ENCODE measurements at places on chromosomes 1 and 21.
A peak's percentile ranks its signal among the peaks of the same experiment; 100 is the strongest.

DNA sequence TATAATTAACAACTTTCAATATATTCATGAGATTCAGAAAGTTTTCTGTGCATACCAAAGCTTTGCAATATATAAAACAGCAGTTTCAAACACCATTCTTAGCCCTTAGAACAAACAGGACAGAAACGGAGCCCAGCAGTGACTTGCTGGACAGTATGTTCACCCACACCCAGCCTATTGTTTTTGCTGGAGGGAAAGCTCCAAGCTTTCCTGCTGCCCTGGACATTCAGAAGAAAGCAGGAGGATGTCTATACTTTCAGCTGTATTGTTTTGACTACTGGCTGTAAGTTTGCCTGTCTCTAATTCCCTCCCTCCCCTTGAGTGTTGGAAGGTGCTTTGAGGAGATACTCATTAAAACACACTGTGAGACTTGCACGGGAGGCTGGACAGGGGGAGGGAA lies 9.6 kb downstream of the DENND2C start:
- no peak for DNase-seq

DNA sequence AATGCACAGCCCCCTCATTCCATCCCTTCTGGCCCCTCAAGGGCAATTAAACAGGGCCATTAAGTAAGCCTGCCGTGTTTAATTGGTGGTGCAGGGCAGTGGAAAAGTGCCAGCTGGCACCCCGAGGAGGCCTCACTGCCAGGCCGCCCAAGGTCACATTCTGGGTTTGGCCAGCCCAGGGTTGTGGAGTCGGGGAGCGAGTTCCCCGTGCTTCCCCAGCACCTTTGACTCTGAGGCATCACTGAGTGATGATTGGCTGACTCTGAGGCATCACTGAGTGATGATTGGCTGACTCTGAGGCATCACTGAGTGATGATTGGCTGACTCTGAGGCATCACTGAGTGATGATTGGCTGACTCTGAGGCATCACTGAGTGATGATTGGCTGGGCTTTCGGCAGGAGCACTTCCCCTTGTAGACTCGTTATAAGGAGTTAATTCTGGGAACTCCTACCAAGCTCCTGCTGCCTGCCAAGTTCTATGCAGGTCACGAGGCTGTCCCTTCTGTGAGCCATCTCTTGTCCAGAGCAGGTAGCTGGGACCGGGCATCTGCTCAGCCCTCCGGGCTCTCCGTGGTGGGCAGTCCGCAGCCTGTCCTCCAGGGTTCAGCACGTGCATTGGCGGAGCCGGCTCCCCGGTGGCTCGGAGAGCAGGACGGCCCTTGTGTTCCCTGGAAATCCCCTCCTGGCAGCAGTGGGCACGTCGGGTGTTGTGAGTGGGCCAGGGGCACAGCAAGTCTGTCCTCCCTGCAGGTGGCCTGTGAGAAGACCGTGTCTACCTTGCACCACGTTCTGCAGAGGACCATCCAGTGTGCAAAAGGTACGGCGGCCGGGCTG lies 20.9 kb downstream of the CSTB start:
- peak; percentile 44 for DNase-seq

DNA sequence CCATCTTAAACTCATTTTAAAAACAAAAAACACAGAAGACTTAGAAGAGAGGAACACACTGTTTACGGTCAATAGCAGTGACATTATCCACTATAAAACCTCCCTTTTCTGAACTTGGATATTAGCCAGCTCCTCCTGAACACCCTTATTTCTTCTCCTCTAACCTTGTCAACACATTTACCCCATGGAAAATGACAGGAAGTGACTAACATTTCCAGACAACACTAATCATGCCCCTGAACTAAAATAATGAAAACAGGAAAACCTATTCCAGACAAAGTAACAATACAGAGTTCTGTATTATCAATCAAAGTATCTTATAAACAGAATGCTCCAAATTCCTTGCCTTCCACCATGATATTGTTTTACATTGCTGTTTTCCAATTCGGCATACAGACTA lies 45.3 kb downstream of the PALMD start:
- DNase-seq = no peak

DNA sequence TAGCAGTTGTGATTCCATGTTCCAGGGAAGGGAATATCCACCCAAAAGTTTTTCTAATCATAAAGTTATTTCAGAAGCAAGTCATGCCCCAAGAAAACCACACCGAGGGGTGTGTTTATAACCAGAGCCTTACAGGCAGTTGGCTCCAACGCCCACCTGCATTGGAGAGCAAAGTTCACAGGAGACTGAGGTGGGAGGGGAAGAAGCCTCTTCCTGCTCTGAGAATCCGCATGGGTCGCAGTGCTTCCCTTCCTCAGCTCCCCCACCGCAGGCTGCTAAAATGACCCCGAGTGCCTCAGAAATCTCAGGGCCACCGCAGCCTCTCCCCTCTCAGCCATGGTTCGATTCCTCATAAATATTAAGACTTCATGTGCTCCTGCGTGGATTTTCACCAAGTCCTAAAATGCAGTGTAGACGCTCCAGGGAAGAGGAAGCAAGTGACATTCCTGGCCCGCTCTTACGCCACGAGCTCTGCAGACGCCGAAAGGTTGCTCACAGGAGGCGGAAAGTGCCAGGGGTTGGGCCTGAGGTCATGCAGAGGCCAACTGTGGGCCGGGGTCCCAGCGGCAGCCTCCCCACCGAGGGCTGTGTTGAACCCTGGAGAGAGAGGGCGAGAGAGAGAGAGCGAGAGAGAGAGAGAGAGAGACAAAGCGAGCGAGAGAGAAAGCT lies 13.4 kb upstream of the SPSB1 start:
- no peak for DNase-seq

DNA sequence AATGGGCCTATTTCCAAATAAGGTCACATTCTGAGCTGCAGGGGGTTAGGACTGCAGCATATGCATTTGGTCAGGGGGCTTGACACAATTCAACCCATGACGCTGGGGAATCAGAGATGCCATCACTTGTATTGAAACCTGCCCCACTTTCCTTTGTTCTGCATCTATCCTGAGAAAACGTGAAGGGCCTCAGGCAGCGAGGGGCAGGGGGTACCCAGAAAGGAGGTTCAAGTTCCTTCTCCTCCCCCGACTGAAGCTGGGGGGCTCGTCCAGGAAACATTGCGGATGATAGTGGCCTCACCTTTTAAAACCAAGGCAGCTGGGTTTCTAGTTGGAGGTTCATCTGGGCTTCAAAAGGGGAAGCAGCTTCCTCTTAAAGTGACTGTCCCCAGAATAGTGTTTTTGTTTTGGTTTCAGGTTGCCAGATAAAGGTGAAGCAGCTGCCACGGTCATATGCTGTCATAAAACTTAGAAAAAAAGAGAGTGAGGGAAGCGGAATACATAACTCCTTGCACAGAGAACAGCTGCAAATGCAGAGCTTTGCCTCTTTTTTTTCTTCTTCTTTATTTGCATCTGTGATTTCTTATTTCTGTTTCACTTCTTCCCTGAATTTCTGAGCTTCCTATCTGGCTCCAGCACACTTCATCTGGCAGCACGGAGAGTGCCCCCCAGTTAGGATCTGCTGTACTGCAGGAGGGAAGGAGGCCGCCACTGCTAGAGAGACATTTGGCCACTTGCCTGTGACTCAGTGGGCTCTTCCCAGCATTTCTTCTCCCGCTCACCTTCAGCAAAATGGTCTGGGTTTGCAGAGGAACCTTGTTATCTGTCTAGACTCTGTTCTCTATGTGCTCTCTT lies 142.0 kb downstream of the AJAP1 start:
- DNase-seq = no peak

DNA sequence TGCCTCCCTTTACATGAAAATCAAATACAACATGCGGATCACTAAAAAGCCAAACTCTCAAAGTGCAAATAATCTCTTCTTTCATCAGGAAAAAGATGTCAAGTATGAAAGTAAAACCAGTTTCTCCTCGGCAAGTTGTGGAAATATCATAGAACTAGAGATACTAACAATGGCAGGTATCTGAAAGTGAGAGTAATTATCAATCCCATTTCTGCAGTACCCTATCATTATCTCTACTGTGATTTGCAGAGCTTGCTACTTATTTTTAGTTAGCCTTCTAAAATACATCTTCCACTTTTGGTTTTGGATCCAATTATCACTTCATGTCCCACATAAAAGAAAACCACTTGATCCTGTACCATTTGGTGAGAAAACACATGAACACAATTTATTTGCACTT lies 3.0 kb downstream of the TP53BP2 start:
- DNase-seq = no peak

DNA sequence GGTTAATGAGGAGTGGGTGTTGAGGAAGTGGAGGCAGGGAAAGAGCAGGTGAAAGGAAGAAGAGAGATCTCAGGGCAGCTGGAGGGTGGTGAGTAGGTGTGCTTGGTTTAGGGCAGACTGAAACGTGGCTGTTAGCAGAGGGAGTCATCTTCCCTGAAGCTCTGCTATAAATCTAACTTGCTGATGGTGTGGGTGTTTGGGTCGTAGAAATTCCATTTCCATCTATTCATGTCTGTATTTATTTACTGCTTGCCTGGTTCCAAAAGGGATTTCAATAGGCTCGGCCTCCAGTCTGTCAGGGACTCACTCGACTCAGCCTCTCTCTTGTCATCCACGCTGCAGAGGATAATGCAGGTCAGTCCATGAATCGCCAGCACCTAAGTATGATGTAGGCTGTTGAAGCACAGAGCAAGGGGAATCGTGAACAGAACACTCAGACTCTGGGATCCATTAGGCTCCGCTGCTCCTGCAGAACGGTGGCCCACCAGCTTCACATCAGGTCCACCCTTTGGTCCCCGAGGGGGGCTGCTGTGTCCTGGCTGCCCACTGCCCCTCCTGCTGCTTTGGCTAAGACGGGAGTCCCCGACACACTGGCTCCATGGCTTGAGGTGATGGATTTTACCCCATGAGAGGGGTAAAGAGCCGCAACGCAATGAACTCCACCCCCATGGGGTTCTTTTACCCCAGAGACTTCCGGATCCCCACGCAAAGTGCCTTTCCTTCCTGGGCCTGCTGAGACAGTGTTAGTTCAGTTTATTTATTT lies 156.2 kb downstream of the RHOU start:
- no peak for DNase-seq

DNA sequence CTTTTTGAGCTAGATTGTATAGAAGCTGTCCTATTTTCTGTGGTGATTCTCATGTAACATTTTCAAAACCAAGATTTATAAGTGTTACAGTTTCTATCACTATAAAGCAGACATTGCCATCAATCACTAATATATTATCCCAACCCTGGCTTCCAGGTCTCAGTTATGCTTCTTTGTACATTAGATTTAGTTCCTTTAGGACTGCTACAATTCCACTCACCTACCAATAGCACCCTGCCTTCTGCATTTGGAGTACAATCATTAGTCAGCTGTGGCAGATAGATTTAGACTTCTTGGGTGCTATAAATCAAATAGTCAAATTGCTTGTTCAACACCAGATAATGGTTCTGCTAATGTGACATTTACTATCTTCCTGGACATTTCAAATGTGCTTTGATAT lies 281.6 kb downstream of the BRINP3 start:
- DNase-seq = no peak

- DNase-seq = no peak
These were observed 622.0 kb upstream of the BRINP3 start for GRCh38 chr1:191099696-191100095.

GRCh38 chr1:70910013-70910412 lies 137.6 kb downstream of the PTGER3 start:
- DNase-seq = no peak

DNA sequence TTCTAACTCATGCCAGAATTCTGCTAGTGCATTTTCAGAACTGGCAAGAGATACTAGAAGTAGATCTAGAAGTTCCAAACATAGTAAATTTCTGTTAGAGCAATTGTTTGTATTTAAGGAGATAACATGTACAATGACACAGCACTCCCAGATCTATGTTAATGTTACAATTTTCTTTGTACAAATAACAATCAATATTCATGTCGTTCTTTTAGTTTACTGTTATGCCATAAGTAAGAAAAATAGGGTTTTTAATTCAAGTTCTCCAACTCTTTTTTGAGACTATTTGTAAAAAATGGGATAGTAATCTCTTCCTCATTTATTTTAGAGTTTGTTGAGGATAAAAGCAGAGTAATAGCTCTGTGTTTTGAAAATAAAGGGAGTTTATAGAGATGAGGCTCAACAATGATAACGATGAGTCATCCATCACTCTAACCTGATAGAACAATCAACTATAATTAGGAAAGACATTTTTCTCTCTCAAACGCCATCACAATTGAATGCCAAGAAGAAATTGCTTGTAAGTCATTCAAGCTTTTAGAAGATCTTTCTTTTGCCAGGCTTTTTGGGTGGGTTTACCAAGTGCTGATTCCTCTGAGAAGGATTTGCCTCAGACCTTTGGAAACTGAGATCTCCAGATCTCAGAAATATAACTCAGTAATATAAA lies 638 bp downstream of the CD84 start:
- peak; percentile 15 for DNase-seq

DNA sequence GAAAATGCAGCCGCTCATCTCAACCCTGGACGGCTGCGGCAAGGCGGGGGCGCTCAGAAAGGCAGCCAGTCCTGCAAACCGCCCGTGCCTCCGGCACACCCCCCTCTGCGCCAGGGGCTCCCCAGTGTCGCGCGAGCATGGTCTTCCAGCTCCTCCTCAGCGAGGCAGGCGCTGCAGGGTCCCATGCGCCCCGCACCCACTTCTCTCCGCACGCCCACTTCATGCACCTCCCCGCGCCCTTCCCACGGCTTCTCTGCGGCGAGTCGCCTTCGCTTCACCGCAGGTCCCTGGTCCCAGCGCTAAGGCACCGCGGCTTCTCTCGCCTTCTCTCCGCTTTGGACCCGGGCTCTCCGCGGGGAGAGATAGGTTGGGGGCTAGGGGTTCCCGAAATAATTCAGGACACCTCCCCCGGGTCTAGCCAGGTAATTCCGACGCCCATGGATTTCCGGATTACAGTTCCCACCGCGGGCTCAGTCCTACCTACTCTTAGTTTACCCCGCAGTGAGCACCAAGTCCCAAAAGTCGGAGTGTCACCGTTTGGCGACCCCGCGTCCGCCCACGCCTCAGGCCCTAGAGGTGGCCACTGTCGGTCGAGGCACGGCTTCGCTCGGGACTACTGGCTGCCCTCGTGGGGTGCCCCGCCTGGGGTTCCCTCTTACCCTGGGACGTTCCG lies 67.5 kb downstream of the SYT2 start:
- no peak for DNase-seq

DNA sequence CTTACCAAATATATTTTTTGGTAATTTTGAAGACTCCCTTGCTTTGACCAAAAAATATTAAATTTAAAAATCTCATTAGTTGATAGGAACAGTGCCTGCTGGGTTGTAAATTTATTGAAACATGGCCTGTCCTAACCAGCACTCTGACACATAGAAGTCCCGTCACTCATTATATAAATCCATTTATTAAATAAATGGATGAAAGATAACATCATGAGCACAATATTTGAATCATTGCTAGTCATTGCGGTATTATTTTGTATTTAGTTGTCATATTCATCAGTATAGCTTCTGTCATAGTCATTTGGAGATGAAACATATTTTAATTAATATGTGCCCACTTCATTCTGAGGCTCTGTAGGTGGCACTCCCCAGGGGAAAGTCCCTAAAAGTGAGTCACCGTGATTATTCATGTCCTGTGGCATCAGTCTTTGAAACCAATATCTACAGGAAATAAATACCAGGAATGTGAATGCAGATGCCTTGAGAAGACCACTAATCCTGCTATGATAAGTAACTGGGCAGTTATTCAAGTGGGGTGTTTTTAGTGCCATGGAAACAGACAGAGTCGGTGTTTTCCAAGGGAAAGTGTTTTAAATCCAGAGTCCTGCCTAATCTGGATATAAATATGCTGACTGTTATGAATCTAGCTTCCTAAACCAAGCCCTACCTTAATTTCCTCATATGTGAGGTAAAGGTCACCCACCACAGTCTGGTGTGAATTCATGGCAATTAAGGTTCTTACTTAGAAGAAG lies 302.0 kb downstream of the DUSP10 start:
- peak; percentile 3 for DNase-seq

- DNase-seq = no peak
These were observed 162.5 kb downstream of the RWDD3 start for GRCh38 chr1:95396557-95396956.
